ENCODE measurements at places on chromosomes 1 and 21.

DNA sequence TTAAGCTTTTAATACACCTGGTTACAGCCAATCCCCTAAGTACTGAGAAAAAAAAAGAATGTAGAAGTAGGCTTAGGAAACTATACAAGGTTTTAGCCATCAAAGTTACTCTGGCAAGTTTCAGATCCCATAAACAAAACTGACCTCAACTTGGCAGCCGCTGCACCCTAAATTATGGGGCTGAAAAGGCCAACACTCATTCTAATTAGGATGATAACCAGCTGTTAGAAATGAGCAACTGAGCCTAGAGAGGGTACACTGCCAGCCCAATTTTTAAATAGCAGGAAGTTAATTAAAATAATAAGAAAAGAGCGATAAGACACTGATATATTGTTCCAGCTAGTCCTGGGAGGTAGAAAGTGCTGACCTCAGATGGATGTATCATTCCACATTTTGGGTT, 105.7 kb upstream of the VAV3 start:
- no peak for DNase-seq

DNA sequence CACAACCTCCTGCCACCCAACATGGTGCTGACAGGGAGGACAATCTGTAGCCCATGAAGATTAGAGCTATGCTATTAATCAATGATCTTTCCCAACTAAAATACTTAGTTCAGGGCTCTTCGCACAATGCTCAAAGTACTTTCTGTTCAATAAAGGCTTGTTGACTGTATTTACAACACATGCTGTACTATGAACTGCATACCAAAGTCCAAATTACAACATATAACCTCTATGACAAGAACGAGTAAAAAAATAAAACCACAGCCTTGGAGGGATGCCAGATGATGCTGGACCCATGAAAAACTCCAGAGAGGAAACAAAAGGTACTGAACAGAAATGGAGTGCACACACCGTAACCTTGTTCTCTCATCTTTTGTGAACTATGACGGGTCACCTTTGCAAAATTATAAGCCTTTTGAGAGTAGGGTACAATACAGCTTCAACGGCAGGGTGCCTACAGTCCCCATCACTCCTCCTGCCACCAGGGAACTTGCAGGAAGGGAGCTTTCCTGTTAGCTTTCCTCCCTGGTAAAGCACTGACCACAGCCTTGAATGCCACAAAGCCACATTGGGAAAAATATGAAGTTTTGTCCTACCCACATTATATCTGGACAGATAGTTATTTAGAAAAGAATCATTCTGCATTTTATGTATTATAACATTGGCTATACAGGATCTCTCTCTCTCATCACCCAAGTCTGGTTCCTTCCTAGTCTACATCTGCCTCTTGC, 175.6 kb downstream of the NRIP1 start:
- DNase-seq, result peak; percentile 34

GRCh38 chr1:173360487-173361063, 116.6 kb upstream of the PRDX6 start:
- no peak for DNase-seq

DNA sequence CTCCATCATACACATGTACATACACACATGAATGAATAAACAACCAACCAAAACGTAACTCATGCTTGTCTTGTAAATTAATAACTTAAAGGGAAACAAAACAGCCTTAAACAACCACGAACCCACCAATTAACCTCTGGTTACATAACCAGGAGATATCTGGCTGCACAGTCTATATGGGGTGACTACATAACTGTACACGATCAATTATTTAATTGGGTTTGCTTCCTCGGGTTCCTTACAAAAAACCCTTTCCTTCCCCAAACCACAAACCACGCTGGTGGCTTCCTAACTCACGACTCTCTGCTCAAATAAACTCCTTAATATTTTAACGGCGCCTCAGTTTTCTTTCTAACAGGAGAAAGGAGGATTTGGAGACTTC, 744 bp downstream of the ZNF670 start:
- DNase-seq, result no peak

- no peak for DNase-seq
Observed at GRCh38 chr1:239893127-239893731, 198.5 kb upstream of the FMN2 start.

GRCh38 chr1:32818804-32819541, 1.5 kb downstream of the S100PBP start:
- DNase-seq, result no peak

- no peak for DNase-seq
Observed at GRCh38 chr21:17402937-17403336, 109.9 kb upstream of the CXADR start.

- no peak for DNase-seq
Observed at GRCh38 chr1:101301446-101302057, 64.7 kb downstream of the S1PR1 start.

- DNase-seq, result peak; percentile 41
Observed at GRCh38 chr1:63878932-63879331, 105.1 kb downstream of the ROR1 start.

- DNase-seq, result peak; percentile 66
Observed at GRCh38 chr1:21270086-21270689, 20.1 kb downstream of the ECE1 start.

GRCh38 chr1:20686883-20687725, 25.9 kb upstream of the DDOST start:
- DNase-seq, result no peak

DNA sequence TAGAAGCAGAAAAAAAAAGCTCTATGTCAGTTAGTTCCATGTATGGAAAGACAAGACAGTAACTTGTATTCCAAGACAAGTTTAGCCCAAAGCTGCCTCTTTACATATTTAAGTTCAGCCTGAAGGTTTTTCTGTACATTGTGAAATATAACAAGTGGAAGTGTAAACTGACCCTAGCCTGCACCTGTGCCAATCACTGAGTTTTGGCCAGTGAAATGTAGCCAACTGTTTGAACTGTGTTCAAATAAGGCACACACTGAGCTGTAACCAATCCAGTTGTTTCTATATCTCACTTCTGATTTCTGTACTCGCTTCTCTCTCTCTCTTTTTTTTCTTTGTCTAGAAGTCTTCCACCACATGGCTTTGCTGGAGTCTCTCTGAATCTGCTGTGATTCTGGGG, 1227.1 kb downstream of the NCAM2 start:
- no peak for DNase-seq

DNA sequence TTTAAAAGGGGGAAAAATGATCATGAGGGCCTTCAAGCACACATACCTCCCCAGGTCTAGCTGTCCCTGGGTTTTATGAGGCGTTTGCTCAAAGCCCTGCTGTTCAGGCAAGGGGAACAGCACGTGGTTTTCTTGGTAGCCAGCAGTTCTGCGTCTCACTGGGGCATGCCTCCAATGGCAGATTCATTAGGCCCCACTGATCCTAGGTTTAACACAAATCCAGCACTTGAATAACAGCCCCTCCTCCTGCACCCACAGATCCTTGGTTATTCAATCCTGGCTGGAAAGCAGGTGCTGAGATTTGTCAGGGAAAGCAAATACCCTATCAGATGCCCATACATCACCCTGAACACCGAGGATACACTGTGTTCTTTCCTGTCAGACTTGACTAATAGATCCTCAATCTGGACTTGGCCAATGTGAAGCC, 106.4 kb downstream of the ZC3H11B start:
- no peak for DNase-seq

DNA sequence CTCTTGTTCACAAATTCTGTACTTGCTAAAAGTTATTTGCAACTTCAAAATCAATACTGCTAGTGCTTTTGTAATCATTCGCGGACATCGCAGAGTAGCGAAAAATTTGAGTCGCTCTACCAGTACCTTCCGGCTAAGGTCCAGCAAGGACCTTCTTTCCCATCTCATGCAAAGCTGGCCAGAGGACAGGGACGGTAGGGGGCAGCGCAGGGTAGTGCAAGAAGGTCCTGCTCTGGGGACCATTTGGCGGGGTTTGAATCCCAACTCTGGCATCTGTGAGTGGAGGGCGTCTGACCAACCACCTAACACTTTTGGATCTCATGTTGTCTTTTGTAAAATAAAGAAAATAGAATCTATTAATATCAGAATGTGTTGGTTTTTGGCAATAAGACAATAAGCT, 258.3 kb downstream of the SPATA17 start:
- DNase-seq, result no peak

- no peak for DNase-seq
Observed at GRCh38 chr1:173527151-173527826, 50.2 kb downstream of the PRDX6 start.

GRCh38 chr21:38280867-38281266, 24.1 kb downstream of the KCNJ15 start:
- no peak for DNase-seq

DNA sequence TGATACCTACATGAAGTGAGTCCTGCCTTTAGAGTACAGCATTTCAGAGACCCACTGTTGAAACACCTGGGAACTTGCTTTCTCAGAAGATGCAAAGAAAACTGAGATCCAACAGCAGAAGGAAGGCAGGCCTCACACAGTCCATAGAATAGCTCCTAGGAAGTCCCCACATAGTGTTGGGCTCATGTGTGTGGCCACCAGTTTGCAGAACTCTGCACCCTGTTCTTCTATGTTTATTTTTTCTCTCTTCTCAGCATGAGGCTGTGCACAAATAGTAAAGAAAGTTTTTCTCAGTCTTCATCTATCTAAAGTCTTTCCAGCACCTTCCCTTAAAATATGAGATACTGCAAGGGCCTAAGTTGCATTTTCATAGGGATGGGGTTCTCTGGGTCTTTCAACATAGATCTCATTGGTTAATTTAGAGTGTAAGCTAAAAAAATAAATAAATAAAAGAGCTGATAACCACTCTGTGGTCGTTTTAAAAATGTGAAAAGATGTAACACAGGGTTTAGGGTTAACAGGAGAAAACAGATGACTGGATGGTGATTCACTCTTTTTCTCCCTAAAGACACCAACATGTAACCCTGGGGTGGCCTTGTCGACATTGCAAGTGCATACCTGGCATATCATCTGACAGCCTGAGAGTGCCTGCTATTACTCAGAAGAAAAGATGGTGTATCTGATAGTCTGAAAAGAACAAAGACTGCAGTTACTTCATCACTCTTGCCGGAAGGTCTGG, 94.6 kb downstream of the ZC3H11B start:
- peak; percentile 71 for DNase-seq

DNA sequence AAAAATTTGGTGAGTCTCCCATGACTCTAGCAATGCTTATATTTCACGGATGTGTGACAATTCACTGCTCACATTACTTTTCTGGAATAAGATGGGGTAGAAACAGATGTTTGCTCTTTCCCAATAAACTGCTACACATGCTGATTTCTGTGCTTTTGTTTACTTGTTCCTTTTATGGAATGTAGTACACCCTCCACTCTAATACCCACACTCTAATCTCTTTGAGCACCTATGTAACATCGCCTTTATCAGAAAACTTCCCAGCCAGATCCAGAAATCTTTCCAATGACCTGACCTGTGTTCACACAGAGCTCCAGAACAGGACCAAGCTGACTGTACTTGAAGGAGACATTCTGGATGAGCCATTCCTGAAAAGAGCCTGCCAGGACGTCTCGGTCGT, 4.2 kb downstream of the HSD3B2 start:
- DNase-seq, result no peak

DNA sequence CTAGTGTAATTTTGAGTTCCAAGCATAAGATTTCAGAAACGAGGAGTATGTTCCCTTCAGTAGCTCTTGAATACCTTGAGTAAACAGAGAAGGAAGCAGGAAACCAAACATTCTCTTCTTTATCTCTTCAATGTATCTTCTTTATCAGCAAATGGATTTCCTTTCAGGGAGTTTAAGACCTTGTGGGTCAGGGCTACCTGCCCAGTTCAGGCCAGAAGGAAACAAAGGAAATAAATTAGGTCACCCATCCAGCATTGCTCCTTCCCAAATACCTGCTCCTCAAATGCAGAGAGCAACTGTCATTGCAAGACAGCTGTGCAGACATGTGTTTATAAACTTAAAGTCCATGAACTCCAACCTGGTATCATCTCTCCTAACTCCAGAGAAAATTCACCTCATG, 130.1 kb upstream of the SOD1 start:
- no peak for DNase-seq

All from fibroblast of skin of back (primary cell).